HFFc6 (cell line): ENCODE measurements at places on chromosomes 1 and 21. TPM values are rescaled to one million over a fixed set of nuclear protein-coding genes. Genes with fewer than 3 reads are reported as not detected.

DNA sequence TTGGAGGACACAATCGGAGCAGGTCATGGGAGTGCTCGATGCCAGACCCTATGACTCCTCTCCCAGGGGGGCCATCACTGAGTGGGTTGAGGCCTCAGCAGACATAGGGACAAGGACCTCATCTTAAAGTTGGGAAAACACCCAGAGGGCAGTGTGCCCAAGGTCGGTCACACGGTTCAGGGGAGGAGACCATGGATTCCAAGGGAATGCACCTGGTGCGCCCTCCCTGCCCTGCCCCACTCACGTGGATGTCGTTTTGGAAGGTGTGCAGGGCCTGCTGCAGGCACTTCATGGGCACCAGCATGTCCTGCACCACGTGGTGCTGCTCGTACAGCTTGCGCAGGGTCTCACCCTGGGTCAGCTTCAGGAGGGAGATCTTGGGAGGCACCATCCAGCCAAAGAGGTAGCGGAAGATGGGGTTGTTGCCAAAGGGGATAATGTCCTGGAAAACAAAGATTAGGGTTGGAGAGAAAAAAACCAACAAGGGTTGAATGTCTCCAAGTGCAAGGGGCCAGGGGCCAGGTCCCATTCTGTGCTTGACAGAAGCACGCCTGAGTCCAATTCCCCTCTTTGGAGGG lies 33.1 kb downstream of the DHCR24 start:
- no peak for DNase-seq
- no peak overlapping the region for H3K27ac ChIP-seq
- peaks cover 28% of the 10 kb centered on the region; the same call in 1 of the 2 replicates for H3K36me3 ChIP-seq
- H3K27me3 ChIP-seq = peaks cover 2% of the 10 kb centered on the region; the same call in 1 of the 2 replicates
- H3K4me3 ChIP-seq = no peak overlapping the region

- no peaks in the 10 kb centered on the region for H3K27me3 ChIP-seq
- no peaks in the 10 kb centered on the region for H3K4me1 ChIP-seq
- H3K36me3 ChIP-seq = no peaks in the 10 kb centered on the region
- no peak overlapping the region for H3K4me3 ChIP-seq
- no peak for DNase-seq
Observed at GRCh38 chr1:213852107-213852506, 135.7 kb upstream of the PROX1 start.

DNA sequence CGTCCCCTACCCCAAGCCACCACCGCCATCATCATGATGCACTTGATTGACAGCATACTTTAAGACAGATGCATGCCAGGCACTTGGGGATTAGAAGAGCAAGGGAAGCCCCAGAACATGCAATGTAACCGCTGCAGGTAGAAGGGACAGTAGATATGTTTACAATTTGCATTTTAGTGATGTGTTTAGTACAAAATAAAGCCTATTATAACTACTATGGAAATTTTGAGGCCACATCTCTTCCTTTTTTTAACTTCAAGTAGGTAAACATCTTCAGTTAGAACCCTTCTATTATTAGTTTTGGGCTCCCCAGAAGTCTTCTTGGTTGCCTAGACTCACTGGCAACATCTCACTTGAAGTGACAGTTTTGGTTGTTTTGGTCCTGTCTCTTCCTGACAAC lies 25.3 kb downstream of the CR1L start:
- no peak for DNase-seq
- no peak overlapping the region for H3K27ac ChIP-seq
- no peaks in the 10 kb centered on the region for H3K36me3 ChIP-seq
- H3K4me1 ChIP-seq = peaks cover 15% of the 10 kb centered on the region
- peaks cover 21% of the 10 kb centered on the region for H3K27me3 ChIP-seq
- no peak overlapping the region; the same call in 1 of the 2 replicates for H3K4me3 ChIP-seq

DNA sequence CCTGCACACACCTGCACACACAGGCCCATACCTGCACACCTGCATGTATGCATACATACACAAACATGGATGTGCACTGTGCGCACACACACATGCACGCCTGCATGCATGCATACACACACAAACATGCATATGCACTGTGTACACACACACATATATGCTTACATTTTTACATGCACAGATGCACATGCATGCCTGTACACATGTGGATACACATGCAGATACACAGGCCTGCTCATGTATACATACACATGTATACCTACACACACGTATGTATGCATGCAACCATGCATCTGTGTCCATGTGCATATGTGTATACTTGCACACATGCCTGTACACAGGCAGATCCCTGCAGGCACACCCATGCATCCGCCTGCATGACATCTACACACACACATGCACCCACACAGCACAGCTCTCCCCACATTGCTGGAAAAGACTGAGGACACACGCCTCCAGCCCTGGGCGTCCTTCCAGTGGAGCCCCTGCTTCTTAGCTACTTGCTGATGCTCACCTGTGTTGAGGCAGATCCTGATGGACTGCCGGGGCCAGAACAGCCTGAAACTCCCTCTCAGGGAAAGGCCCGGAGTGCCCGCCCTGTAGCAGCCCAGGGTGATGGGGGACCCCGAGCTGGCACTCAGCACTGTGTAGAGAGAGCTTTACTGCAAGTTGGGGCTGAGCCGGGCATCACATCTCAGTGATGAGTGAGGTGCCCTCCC lies 28.6 kb downstream of the KRTAP10-1 start:
- H3K4me3 ChIP-seq = no peak overlapping the region
- H3K27ac ChIP-seq = no peak overlapping the region
- no peaks in the 10 kb centered on the region for H3K36me3 ChIP-seq
- H3K27me3 ChIP-seq = peaks cover 7% of the 10 kb centered on the region
- DNase-seq = no peak
- no peaks in the 10 kb centered on the region for H3K4me1 ChIP-seq

GRCh38 chr1:166132496-166132895 lies 34.3 kb downstream of the FAM78B start:
- no peak overlapping the region for H3K27ac ChIP-seq
- DNase-seq = no peak
- no peaks in the 10 kb centered on the region for H3K36me3 ChIP-seq
- no peak overlapping the region for H3K4me3 ChIP-seq

GRCh38 chr1:111887385-111887784 lies 102.1 kb downstream of the KCND3 start:
- peaks cover 17% of the 10 kb centered on the region for H3K27me3 ChIP-seq
- H3K4me1 ChIP-seq = no peaks in the 10 kb centered on the region
- H3K36me3 ChIP-seq = no peaks in the 10 kb centered on the region

- H3K4me3 ChIP-seq = no peak overlapping the region
- H3K27ac ChIP-seq = no peak overlapping the region
- no peak for DNase-seq
- peaks cover 1% of the 10 kb centered on the region for H3K27me3 ChIP-seq
- H3K4me1 ChIP-seq = peaks cover 10% of the 10 kb centered on the region
- no peaks in the 10 kb centered on the region for H3K36me3 ChIP-seq
Observed at GRCh38 chr1:6280761-6281451, 20.0 kb upstream of the GPR153 start.

DNA sequence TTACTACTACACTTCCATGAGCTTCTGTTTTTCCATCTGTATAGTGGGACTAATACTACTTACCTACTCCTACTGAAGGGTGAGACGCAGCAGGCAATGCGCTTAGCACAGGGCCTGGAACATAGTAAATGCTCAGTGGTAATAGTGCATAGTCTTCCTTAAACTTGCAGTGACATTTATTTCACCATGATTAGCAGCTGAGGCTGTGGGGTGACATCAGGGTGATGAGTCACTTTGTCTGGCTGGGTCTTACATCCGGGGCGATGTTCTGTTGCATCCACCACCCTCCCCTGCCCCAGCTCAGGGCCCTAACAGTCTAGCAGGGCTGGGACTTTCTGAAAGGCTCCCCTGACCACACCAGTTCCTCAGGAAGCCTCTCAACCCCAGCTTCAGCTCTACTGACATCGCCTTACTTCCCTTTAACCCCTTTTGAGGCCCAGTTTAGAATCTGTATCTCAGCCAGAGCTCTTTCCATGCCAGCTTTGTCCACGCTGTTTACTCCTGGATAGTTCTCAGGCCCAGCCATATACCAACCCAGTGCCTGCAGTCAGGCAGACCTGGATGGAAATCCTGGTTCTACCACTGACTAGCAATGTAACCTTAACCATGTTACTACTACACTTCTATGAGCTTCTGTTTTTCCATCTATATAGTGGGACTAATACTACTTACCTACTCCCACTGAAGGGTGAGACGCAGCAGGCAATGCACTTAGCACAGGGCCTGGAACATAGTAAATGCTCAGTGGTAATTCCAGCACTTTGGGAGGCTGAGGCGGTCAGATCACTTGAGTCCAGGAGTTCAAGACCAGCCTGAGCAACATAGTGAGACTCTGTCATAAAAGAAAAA lies 66.3 kb downstream of the CD58 start:
- no peaks in the 10 kb centered on the region; the same call in none of the 2 replicates for H3K27me3 ChIP-seq
- peak; percentile 52 for DNase-seq
- H3K4me3 ChIP-seq = no peak overlapping the region

GRCh38 chr1:94063379-94063778 lies 57.6 kb downstream of the ABCA4 start:
- H3K4me3 ChIP-seq = no peak overlapping the region
- H3K27me3 ChIP-seq = no peaks in the 10 kb centered on the region; the same call in 1 of the 2 replicates
- H3K36me3 ChIP-seq = no peaks in the 10 kb centered on the region
- peaks cover 55% of the 10 kb centered on the region for H3K4me1 ChIP-seq

DNA sequence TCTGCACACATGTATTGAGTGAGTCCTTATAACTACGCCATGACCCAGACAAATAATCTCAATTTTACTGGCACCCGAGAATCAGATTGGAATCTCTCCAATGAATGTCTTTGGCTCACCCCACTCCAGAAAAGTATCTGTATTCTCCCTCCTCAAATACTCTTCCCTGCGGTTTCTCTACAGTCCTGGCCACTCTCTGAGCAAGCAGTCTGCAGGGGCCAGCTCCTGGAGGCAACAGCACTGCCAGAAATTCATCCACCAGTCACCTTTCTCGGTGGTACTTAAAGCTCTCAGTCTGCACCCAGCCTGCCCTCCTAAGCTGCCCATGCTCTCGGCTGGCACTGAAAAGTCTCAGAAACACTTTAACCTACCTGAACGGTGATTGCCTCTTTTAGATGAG lies 16.1 kb upstream of the LYST start:
- peaks cover 25% of the 10 kb centered on the region for H3K4me1 ChIP-seq
- H3K4me3 ChIP-seq = peak overlapping the region; percentile 78
- DNase-seq = no peak
- no peaks in the 10 kb centered on the region for H3K27me3 ChIP-seq
- H3K36me3 ChIP-seq = no peaks in the 10 kb centered on the region
- H3K27ac ChIP-seq = peak overlapping the region; percentile 84

- H3K4me3 ChIP-seq = no peak overlapping the region
- no peaks in the 10 kb centered on the region for H3K36me3 ChIP-seq
- peaks cover 61% of the 10 kb centered on the region for H3K4me1 ChIP-seq
- no peak for DNase-seq
Observed at GRCh38 chr1:41313661-41314131, 47.5 kb upstream of the FOXO6 start.

DNA sequence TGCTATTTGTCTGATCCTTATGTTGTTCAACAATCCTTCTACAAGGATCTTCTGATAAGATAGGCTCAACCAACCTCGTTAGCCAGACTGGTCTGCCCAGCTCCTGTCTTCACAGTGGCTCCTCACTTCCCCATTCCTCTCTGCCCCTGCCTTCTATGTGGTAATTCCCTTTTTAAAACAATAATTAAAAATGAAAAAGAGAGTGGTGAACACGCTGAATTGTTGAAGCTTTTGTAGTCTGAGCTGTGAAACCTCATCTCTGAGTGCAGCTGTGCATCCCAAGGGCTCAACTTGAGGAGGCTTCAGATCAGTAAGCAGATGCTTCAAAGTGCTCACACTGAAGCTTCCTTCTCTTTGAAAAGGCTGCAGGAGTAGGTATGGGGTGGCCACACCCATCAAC lies 70.7 kb upstream of the JUN start:
- H3K27me3 ChIP-seq = no peaks in the 10 kb centered on the region
- H3K27ac ChIP-seq = peak overlapping the region; percentile 51
- H3K36me3 ChIP-seq = no peaks in the 10 kb centered on the region
- H3K4me3 ChIP-seq = no peak overlapping the region
- DNase-seq = no peak
- H3K4me1 ChIP-seq = peaks cover 48% of the 10 kb centered on the region

- peak overlapping the region; percentile 0 for H3K4me3 ChIP-seq
- peak; percentile 61 for DNase-seq
- H3K27me3 ChIP-seq = no peaks in the 10 kb centered on the region
- peak overlapping the region; percentile 79 for H3K27ac ChIP-seq
- peaks cover 4% of the 10 kb centered on the region; the same call in 1 of the 2 replicates for H3K36me3 ChIP-seq
Observed at GRCh38 chr1:163084330-163084729, 15.2 kb downstream of the RGS4 start.

- peaks cover 25% of the 10 kb centered on the region for H3K27me3 ChIP-seq
- no peaks in the 10 kb centered on the region for H3K36me3 ChIP-seq
- H3K4me3 ChIP-seq = no peak overlapping the region
Observed at GRCh38 chr1:10979483-10979920, 33.0 kb upstream of the TARDBP start.

- H3K4me3 ChIP-seq = peak overlapping the region; percentile 77
- H3K36me3 ChIP-seq = no peaks in the 10 kb centered on the region; the same call in 1 of the 2 replicates
- peak; percentile 80 for DNase-seq
- peaks cover 6% of the 10 kb centered on the region for H3K27me3 ChIP-seq
- peaks cover 47% of the 10 kb centered on the region for H3K4me1 ChIP-seq
- peak overlapping the region; percentile 99 for H3K27ac ChIP-seq
Observed at GRCh38 chr1:156096640-156097391, 14.6 kb upstream of the MEX3A start.

- no peak overlapping the region for H3K4me3 ChIP-seq
- no peak for DNase-seq
- no peak overlapping the region for H3K27ac ChIP-seq
- no peaks in the 10 kb centered on the region for H3K4me1 ChIP-seq
- peaks cover 4% of the 10 kb centered on the region for H3K27me3 ChIP-seq
Observed at GRCh38 chr1:14795589-14795988, 197.1 kb downstream of the KAZN start.

- no peaks in the 10 kb centered on the region for H3K36me3 ChIP-seq
- peaks cover 2% of the 10 kb centered on the region for H3K27me3 ChIP-seq
- H3K4me3 ChIP-seq = peak overlapping the region; percentile 40; the same call in 1 of the 2 replicates
Observed at GRCh38 chr1:18946550-18947381, 9.7 kb downstream of the IFFO2 start.

DNA sequence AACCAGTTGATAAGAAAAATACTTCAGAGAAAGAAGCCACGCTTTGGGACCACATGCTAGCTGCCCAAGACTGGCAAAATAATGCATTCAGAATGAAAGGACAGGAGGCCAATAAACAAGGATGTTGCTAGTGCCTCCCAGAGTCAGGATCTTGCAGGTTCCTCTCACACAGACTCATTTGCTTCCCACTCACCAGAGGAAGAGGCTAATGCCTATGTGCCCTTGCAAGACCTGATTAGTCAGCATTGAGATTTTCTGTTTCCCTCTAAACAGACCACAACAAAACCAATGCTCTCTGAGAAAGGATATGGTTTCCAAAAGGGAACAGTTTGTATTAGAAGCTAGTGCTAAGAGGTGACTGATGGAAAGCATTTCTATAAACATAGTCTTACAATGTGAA lies 85.7 kb downstream of the NRDC start:
- peaks cover 42% of the 10 kb centered on the region for H3K4me1 ChIP-seq
- no peak overlapping the region; the same call in 1 of the 2 replicates for H3K4me3 ChIP-seq
- H3K36me3 ChIP-seq = peaks cover 41% of the 10 kb centered on the region
- peak; percentile 74 for DNase-seq

Gene GJB5
- 0.84 TPM in 1 of 3 replicates, not detected in the others for total RNA-seq

Gene C1orf232
- total RNA-seq = not detected in 3 replicates

Gene CDC42BPA
- 35.6 to 44.1 TPM (median 41.0 TPM) in 3 replicates for total RNA-seq

Gene LINGO4
- not detected in 3 replicates for total RNA-seq

Gene FCRL1
- total RNA-seq = not detected in 3 replicates

Gene SLC45A3
- total RNA-seq = 1.5 to 2.6 TPM (median 1.8 TPM) in 3 replicates

Gene TNNI3K
- total RNA-seq = not detected in 3 replicates

Gene FMO5
- 0.13 to 0.50 TPM in 2 of 3 replicates, not detected in the other for total RNA-seq

Gene C1orf53
- total RNA-seq = 18.6 to 22.3 TPM (median 20.8 TPM) in 3 replicates
